ENCODE measurements at places on chromosomes 1 and 21.
A peak's percentile ranks its signal among the peaks of the same experiment; 100 is the strongest.

GRCh38 chr1:157732755-157733154 is 32.2 kb upstream of the FCRL3 start:
- DNase-seq, result no peak

- DNase-seq, result no peak
These were observed 221.4 kb upstream of the PKN2 start for GRCh38 chr1:88462488-88463261.

- peak; percentile 91 for DNase-seq
These were observed 12.8 kb downstream of the THEMIS2 start for GRCh38 chr1:27885114-27885528.

GRCh38 chr1:174204697-174205308 is 45.5 kb downstream of the RABGAP1L start:
- peak; percentile 45 for DNase-seq

GRCh38 chr1:53079251-53079650 is 17.2 kb downstream of the PODN start:
- no peak for DNase-seq

- peak; percentile 85 for DNase-seq
These were observed 19.7 kb upstream of the TSPEAR start for GRCh38 chr21:44730951-44731579.

Measured in NB4 (cell line).